ENCODE measurements at places on chromosomes 6 and 20.

- no peak for DNase-seq
These were observed 5.6 kb upstream of the FRMD1 start for GRCh38 chr6:168084465-168085160.

- DNase-seq: no peak
These were observed 336.7 kb downstream of the GJA1 start for GRCh38 chr6:121771937-121772720.

GRCh38 chr6:13420269-13420668 lies 67.1 kb downstream of the GFOD1 start:
- DNase-seq: no peak

DNA sequence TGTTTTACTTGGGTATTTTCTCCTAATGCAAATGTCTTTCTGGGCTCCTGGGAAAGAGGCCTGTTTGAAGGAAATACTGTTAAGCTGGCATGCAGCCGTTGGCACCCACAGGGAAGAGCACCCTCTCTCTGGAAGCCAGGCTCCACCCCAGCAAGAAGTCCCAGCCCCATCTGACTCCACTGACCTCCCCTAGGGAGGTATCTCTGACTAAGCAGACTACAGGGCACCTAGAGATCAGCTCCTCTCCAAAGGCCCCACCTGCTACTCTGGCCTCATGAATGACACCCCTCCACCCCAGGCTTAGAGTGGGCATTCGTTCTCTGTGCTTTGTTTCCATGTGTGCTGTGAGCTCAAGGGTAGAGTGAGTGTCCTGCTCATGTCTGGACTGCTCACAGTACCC lies 6.4 kb upstream of the MDGA1 start:
- DNase-seq: no peak

- no peak for DNase-seq
These were observed 225.3 kb downstream of the THBS2 start for GRCh38 chr6:169028343-169028742.

DNA sequence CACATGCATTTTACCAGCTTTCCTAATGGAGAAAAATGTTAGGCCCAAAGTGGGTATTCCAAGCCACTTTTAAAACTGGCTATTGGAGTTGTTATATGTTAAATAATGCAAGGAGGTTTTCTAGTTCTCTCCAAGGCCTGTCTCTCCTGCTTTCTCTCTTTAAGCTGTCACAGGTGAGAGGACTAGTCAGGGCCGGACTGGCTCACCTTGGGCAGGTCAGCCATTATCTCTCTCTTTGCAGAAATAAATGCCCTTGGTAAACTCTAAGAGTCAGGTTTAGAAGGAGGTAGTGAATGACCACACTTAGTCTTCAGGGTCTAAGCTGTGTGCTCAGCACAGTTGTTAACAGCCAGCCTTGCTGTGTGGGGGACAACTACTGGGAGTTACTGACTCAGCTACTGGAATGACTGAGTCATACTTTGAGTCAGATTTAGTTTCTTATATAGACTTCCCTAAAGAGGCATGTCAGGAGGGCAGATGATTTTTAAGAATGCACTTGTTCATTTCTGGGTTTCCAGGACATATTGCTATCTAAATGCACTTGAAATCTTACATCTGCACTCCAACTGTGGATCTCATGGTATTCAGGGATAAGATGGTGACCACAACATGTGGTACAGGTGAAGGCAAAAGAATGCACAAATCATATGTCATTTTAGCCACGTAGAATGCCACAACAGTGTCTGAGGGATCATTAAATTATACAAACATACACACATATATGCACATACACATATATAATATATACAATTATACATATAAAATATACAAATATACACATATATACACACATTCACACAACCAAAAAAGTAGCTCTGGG lies 719.4 kb downstream of the EPM2A start:
- no peak for DNase-seq

All from CD4-positive, alpha-beta T cell treated with Interleukin-17A for 1 hour (primary cell).